ENCODE measurements at places on chromosomes 1 and 21. TPM values are rescaled to one million over a fixed set of nuclear protein-coding genes. Genes with fewer than 3 reads are reported as not detected.
A peak's percentile ranks its signal among the peaks of the same experiment; 100 is the strongest.

Gene S1PR1
- polyA plus RNA-seq, result 0.43 TPM

GRCh38 chr1:59126366-59126765, 170.5 kb upstream of the FGGY start:
- no peak for DNase-seq

Gene LCE1E
- polyA plus RNA-seq, result not detected

Gene PDIK1L
- 2.5 TPM for polyA plus RNA-seq

DNA sequence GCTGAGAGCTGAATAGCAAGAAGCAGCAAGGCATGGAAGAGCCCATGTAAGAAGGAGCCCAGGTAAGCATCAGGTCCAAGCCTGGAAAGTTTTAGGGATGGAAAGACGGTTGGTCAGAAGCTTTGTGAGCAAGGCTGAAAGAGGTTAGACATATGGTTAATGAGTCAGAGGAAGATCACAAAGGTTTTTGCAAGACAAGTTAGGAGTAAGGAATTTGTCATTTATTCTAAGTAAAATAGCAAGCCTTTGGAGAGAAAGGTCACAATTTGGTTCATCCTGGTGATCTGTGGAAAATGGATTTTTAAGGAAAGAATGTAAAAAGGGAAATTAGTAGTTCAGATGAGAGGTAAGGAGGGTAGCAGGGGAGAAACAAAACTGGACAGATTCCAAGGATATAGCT, 106.7 kb downstream of the DPYD start:
- no peak for DNase-seq

Gene SLAMF8
- 5.7 TPM for polyA plus RNA-seq

- no peak for DNase-seq
Observed at GRCh38 chr1:86416343-86416742, 7.6 kb upstream of the CLCA2 start.

- no peak for DNase-seq
Observed at GRCh38 chr1:215397106-215397505, 170.0 kb upstream of the KCTD3 start.

- DNase-seq, result no peak
Observed at GRCh38 chr1:116203920-116204319, 92.7 kb downstream of the MAB21L3 start.

DNA sequence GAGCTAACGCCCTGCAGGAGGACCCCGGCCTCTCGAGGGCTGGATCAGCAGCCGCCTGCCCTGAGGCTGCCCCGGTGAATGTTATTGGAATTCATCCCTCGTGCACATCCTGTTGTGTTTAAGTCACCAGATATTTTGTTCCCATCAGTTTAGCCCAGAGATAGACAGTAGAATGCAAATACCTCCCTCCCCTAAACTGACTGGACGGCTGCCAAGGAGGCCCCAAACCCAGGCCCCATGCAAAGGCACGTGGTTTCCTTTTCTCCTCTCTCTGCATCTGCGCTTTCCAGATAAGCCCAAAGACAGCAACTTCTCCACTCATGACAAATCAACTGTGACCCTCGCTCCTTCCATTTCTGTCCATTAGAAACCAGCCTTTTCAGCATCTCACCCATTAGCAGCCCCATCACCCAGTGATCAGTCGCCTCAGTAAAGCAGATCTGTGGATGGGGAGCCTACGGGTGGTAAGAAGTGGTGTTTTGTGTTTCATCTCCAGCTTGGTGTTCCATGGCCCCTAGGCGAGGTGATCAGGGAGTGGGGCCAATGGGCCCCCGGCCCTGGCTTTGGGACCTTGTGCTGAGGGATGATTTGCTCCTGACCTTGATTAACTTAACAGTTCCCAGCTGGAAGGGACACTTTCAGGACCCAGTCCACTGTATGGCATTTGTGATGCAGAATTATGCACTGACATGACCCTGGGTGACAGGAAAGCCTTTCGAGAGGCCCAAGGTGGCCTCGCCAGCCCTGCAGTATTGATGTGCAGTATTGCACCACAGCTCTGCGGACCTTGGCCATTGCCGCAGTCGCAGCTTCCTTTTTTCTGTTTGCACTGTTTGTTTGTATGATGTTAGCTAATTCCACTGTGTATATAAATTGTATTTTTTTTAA, 5.2 kb downstream of the NPPA start:
- peak; percentile 41 for DNase-seq

DNA sequence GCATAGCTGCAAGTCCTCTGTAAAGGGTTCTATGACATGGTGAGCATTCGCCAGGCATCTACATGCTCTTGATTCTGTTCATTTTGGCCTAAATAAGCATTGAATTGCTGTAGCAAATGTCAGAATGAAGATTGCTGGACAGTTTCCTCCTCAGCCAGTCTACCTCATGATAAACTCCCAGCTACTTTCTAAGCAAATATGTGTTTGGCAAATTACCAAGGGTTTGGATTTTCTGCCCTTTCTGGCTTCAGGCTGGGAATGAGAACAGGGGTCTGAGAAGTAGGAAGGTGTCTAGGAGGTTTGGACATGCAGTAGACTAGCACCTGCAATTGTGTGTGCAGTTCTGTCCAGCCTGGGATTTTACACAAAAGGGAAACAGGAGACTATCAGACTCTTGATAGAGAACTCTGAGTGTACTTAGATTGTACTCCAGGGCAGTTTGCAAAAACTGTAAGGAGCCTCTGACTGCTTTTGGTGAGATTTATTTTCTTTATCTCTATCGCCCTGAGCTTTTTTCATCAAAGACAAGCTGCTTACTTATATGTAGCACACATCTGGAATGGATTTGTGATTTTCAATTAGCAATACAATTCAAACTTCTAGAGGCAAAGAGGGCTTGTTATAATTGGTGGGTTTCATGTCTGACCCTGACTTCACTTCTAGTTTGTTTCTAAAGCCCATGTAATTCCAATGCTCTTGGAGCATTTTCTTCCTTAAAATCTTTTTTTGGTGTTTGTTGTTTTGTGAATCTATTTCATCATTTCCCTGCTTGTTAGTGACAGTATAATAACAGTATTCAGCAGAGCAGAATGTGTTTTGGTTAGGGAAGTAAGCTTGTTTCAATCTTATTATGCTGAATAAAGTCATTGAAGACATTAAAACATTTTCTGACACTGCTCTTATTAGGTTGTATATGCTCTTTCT, 150.8 kb downstream of the VPS13D start:
- DNase-seq, result no peak

Gene PROK1
- polyA plus RNA-seq, result not detected

Gene BPNT1
- 10.1 TPM for polyA plus RNA-seq

DNA sequence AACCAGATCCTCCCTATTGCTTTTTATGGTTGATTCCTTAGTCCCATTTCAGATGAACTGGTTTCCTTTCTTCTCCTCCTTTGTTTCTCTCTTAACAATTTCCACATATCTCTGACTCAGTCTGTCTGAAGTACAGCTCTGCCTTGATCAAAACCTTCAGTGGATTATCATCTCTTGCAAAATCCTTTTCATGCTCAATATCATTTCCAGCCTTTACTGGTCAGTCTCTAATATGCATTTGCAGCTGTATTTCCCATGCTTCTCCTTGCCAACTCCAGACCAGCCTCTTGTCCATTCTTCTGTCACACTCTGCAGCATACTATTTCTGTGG, 72.2 kb downstream of the SNX7 start:
- DNase-seq, result no peak

Gene SFT2D2
- 34.9 TPM for polyA plus RNA-seq

- DNase-seq, result no peak
Observed at GRCh38 chr1:117662667-117663066, 56.8 kb downstream of the TENT5C start.

Gene FAM167B
- polyA plus RNA-seq, result not detected

DNA sequence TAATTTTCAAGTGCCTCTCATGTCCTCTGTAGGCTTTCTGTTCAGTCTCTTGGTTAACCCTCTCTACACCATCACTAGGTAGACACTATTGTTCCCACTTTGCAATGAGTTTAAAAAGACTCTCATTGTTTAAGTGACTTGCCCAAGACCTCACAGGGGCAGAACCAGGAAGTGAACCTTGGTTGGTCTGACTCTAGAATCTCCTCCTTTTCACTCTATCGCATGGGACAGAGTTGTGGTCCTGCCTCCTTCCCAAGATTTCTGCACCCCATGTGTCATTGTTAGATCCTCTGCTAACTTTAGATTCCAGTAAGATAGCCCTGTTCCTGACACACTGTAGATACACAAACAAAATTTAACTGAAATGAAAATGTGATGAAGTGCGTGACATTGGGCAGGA, 481.7 kb upstream of the USP24 start:
- DNase-seq, result no peak

Gene PLK3
- 285 TPM for polyA plus RNA-seq

Gene NEGR1
- 0.15 TPM for polyA plus RNA-seq

Gene CYP2J2
- not detected for polyA plus RNA-seq

- DNase-seq, result no peak
Observed at GRCh38 chr21:39429445-39429844, 16.1 kb downstream of the LCA5L start.

GRCh38 chr1:213649373-213649772, 338.4 kb upstream of the PROX1 start:
- no peak for DNase-seq

GRCh38 chr21:14850394-14850793, 214.4 kb downstream of the NRIP1 start:
- no peak for DNase-seq

- no peak for DNase-seq
Observed at GRCh38 chr1:30880678-30881318, 27.8 kb downstream of the SDC3 start.

- DNase-seq, result peak; percentile 51
Observed at GRCh38 chr1:6800745-6801144, 15.5 kb downstream of the CAMTA1 start.

- DNase-seq, result no peak
Observed at GRCh38 chr21:31927689-31928353, 55.0 kb downstream of the HUNK start.

DNA sequence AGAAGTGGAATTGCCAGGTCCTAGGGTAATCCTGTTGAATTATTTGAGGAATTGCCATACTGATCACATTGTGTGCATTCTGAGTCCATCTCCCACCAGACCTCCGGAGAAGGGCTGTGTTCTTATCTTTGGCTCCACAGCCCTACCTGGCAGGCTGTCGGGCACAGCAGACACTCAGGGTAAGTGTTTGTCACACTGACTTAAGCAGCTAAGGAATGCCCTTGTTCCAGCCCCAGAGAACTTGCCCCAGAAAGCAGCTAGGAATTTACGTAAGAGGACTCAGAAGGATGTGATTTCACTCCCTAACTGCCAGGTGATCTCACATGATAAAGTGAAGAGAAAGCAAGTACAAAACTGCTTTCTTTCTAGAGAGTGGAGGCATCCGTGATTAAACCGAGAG, 21.0 kb downstream of the VASH2 start:
- DNase-seq, result no peak

GRCh38 chr1:20724364-20725188, 6.8 kb upstream of the KIF17 start:
- no peak for DNase-seq

GRCh38 chr1:159056069-159056698, 20.4 kb downstream of the AIM2 start:
- DNase-seq, result no peak

Gene HTR1D
- polyA plus RNA-seq, result not detected

GRCh38 chr1:208606959-208607358, 362.8 kb upstream of the PLXNA2 start:
- no peak for DNase-seq

Gene HEYL
- 0.13 TPM for polyA plus RNA-seq

DNA sequence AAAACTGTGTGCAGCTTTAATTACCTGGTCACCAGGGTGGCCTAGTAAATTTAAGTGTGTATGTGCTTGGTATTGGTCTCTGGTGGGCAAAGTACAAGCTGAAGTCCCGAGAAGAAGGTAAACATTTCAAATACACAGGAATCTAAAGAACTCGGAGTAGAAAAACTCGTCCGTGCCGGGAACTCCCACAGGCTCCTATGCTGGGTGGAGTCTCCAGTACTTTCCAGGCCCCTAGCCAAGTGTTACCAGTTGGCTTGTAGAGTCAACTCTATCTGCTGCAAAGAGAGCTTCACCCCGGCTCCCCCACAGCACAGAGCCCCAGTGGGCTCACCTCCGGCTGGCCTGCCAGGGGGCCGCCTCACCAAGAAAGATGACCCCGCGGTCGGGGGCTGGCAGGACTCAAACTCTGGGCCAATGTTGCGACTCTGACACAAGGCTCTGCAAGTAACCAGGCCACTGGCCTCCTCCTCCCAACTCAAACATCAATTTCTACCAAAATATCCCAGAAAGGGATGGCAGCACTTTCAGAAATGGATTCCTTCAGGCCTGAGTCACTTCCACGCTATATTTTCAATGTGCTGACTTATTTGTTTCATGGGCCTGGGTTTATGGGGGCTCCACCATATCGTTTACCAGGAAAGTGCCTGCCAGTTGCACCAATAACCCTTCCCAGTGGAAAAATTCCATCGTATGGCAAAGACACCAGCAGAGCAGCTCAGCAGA, 73.9 kb downstream of the SLC66A1 start:
- no peak for DNase-seq

- peak; percentile 23 for DNase-seq
Observed at GRCh38 chr1:158793604-158794003, 12.6 kb upstream of the OR6N2 start.

DNA sequence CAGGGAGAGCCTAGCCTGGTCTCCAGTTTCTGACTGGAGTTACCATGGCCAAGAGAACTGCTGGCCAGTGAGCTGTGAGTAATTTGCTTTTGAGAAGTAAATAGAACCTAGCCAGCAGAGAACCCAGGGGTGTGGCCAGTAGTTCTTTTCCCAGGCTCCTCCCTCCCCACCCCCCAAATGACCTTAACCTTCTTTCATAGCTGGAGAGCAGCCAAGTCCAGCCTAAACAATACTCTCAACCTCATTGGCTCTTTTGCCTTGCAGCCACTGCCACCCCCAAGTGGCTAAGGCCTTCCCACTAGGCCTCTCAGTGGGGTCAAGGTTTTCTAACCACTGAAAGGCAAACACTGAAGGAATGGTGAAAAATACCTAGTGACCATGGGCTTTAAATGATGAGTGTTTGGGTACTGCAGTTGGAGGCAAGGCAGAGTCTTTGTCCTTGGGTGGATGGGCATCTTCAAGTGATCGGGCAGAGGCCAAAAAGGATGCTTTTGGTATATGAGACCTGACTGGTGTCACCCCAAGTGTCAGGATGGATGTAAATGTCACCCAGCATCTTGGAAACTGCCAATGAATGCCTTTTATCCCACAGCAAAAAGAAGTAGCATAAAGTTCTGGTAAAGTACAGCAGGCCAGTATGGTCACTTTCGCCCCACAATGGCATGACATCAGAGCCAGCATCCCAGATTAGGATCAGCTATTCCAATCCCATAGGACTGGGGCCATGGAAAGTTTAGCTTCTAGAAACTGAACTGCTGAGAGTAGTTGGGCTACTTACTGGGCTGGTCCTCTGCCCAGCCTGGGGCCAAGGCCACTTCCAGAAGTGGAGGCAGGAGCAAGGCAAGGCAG, 3.5 kb upstream of the PIGV start:
- peak; percentile 33 for DNase-seq

Gene NBPF20
- polyA plus RNA-seq, result 0.76 TPM

DNA sequence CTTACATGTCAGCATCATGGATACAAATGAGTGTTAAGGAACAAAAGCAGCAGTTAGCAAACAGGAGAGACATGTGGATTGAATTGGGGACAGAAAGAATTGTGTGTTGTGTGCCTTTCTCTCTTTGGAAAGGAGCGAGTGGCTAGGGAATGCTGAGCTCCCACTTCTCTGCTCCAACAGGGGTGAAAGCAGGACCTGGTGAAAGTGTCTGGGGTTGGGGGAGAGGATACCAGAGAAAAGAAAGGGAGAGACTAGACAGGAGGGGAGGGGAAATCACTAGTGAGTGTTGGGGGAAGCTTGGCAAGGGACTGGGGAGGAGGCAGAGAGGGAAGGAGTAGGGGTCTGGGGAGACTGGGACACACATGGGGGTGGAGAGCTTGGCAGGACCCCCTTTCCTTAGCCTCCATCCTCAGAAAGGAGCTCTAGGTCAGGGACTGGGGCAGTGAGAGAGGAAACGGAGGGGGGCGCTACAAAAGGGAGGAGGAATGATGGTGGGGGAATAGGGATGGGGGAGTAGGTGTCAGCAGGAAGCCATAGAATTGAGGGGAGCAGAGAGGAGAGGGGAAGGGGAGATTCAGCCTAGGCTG, 2.2 kb downstream of the KIRREL1 start:
- DNase-seq, result no peak

Measured in CD14-positive monocyte (primary cell).